Activated CD4-positive, CD25-positive, alpha-beta regulatory T cell (primary cell): ENCODE measurements at places on chromosomes 6 and 20.

GRCh38 chr20:62536871-62537401 is 61.1 kb upstream of the GATA5 start:
- DNase-seq = no peak

DNA sequence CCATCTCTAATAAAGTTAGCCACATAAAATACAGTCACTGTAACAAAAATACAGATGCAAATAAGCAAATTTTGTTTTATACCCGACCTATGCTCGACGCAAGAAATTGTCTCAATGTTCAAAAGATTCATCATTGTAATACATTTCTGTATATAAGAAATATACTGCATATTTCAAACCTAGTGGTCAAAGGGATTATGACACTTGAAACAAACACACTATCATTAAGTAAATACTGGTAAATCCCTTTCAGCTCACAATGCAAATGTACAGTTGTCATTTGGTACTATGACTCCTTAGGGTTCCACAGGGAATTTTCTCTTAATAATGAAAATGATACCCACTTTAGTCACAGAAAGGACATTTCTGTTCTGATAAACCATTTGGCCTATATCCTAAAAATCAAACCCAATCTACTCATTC is 2.2 kb downstream of the HIVEP2 start:
- DNase-seq = no peak

GRCh38 chr20:14820771-14821170 is 483.4 kb upstream of the FLRT3 start:
- DNase-seq = no peak

GRCh38 chr6:81814370-81815076 is 62.0 kb upstream of the TENT5A start:
- no peak for DNase-seq

- DNase-seq = no peak
These were observed 747.6 kb downstream of the RFPL4B start for GRCh38 chr6:113094779-113095178.

DNA sequence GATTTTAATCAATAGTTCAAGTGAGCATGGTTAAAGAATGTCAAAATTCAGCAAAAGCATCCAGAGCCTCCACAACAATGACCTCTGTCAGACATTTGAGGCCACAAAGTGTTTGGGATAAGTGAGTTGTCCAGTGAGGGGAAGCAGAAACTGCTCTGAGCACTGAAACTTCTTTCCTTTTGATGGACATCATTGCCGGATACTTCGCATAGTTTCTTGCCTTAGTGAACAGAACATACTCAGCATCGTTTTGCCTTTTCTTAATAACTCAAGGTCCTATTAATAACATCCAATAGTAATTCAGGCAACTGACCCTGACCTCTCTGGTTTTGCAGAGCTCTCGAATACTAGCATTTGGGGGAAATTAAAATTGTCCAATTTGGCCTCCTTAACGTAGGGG is 78.6 kb downstream of the EDN3 start:
- DNase-seq = no peak

GRCh38 chr6:74409447-74409846 is 713.4 kb downstream of the CD109 start:
- no peak for DNase-seq

DNA sequence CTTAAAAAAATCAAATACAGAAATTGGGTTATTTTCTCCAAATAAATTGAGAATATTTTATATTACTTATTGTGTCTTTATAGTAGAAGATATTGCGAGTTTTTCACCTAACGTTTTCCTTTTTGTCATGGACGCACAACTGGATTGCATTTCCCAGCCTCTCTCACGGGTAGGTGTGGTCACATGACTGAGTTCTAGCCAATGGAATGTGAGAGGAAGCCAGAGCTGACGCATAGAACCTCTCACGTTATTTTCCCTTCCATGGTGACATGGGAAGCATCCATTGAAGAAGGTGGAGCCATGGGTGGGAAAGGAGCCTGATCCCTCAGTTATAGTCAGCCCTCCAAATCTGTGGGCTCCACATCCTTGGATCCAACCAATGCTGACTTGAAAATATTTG is 155.9 kb upstream of the UST start:
- DNase-seq = no peak

DNA sequence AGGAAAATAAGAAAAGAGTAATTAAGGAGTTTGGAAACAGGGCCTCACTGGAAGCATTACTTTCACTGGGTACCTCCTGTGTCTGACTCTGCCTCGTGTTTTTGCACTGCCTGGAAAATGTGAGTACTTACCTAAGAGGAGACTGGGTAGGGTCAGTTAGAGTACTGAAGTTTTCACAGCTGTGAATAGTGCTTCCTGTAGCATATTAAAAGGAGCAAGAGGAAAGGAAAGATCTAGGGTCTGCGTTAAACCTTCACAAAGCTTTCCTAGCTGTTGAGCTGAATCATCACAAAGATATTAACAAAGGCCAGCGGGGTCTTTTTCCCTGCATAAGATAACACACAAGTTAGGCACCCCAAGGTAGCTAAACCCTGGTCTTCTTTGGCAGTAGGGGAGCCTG is 82.3 kb downstream of the MLIP start:
- no peak for DNase-seq

GRCh38 chr6:105780146-105780860 is 305.8 kb upstream of the PRDM1 start:
- DNase-seq = no peak

DNA sequence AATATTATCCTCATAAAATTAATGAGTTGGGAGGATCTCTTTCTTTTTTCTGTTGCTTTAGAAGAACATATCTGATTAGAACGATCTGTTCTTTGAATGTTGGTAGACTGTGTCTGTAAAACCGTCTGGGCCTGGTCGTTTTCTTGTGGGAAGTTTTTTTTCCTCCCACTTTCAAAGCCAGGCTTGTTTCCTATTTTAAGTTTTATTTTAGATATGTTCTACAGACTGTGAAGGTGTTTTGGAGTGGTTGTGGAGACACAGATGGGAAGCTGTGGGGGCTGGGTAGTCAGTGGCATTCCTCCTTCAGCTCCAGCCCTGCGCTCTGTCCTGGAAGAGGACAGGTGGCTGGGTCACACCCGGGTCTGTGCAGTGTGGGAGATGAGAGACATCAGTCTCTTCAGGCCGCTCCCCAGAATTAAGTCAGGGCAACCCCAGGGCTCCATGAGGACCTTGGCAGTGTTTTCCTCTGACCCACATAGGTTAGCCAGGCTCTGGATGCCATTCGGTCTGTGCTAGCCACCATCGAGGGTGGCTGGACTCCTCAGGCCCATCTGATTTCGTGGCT is 92.0 kb upstream of the SCP2D1 start:
- no peak for DNase-seq

- DNase-seq = no peak
These were observed 6.5 kb upstream of the ABHD12 start for GRCh38 chr20:25397096-25397495.
